ENCODE measurements at places on chromosomes 6 and 20.
A peak's percentile ranks its signal among the peaks of the same experiment; 100 is the strongest.

DNA sequence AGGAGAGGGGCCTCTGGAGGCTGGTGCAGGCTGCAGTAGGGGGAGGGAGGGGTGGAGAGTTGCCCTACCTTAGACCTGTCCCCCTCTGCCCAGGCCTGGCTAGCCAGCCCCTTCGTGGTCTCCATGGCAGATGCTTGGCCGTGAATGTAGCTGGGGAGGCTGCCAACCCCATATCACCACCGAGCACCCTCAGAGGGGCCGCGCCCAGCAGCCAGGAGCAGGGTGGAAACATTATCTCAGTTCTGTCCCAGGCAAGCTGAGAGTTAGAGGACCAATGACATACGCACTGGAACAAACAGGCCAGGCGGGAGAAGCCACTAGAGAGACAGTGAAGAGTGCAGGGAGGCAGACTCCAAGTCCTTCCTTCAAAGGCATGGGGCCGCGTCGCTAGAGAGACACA lies 66.5 kb downstream of the LRFN2 start:
- no peak for DNase-seq

DNA sequence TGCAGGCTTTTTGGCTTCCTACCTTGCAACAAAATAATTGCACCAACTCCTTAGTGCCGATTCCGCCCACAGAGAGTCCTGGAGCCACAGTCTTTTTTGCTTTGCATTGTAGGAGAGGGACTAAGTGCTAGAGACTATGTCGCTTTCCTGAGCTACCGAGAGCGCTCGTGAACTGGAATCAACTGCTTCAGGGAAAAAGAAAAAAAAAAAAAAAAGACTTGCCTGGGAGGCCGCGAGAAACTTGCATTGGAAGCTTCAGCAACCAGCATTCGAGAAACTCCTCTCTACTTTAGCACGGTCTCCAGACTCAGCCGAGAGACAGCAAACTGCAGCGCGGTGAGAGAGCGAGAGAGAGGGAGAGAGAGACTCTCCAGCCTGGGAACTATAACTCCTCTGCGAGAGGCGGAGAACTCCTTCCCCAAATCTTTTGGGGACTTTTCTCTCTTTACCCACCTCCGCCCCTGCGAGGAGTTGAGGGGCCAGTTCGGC lies 420 bp downstream of the SOX4 start:
- peak; percentile 74 for DNase-seq

DNA sequence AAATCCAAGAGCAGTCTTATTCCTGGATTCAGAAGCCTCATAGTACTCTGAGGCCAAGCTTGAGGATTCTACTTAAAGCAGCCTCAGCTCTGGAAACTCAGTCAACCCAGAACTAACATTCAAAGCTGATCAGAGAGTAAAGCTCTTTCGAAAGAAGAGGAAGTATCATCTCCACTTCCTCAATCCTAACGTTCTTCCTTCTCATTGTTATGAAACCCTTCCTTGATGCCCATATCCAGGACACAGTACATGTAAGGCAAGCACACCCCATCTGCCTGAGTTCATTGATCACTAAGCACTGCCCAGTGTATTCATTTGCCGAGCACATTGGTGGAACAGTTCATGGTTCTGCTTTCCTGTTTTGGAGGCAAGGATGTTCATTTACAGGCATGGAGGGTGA lies at the start of gene IPCEF1:
IPCEF1 (minus strand) TSS at position 114 of the 400 bp plus-strand sequence. CDS start 90,856 bp downstream, outside the sequence.
- no peak for DNase-seq

GRCh38 chr6:144834426-144835038 lies 549.4 kb downstream of the UTRN start:
- no peak for DNase-seq

DNA sequence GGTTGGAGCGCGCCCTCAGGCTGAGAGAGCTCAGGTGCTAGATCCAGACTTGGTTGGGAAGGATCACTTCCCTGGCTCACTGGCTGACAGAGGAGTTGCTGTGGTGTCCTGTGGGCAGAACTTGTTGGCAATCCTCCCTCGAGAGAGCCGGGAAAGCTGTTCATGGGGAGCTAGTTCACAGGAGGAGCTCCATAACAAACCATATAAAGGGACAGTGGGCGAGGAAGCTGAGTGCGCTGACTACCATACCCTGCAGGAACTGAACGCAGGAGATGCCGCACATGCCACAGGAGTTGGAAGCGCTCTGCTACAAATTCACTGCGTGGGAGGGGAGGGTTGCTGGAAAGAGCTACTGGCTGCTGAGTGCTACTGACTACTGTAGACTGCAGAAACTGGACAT lies 243.2 kb downstream of the OGFRL1 start:
- no peak for DNase-seq

- DNase-seq, result peak; percentile 11
Observed at GRCh38 chr6:40906759-40907158, 132.3 kb downstream of the UNC5CL start.

GRCh38 chr6:3239110-3239830 lies 11.8 kb upstream of the TUBB2B start:
- no peak for DNase-seq

DNA sequence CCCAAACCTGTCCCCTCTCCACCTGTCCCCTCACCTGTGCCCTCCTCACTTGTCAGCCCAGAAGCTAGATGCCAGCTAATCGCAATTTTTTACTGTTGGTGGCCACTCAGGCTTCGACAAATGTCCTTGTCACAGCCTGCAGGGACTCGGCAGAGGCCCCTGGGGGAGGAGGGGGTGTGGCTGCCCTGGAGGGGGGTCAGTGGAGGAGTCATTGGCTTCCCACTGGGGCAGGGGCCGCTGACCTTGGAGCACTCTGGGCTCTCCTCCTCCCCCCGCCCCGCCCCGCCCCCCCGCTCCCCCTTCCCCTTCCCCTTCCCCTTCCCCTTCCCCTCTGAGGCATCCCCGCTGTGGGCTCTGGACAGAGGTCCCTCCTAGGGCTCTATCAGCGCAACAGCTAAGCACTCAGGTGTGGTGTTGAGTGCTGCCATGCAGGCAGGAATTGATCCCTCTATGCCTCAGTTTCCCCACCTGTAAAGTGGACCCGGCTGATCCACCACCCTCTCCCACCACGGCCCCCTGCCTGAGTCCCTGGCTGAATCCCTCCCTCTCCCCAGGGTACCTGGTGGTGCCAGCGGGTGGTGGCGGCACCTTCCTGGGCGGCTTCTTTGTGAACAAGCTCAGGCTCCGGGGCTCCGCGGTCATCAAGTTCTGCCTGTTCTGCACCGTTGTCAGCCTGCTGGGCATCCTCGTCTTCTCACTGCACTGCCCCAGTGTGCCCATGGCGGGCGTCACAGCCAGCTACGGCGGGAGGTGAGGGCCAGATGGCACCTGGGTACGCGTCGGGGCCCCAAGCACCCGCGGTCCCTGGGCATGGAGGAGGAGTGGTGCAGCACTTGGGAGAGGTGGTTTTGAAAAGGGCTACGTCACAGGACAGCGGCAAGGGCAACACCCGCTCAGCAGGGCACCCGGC lies 23.8 kb downstream of the SLCO4A1 start:
- DNase-seq, result no peak

DNA sequence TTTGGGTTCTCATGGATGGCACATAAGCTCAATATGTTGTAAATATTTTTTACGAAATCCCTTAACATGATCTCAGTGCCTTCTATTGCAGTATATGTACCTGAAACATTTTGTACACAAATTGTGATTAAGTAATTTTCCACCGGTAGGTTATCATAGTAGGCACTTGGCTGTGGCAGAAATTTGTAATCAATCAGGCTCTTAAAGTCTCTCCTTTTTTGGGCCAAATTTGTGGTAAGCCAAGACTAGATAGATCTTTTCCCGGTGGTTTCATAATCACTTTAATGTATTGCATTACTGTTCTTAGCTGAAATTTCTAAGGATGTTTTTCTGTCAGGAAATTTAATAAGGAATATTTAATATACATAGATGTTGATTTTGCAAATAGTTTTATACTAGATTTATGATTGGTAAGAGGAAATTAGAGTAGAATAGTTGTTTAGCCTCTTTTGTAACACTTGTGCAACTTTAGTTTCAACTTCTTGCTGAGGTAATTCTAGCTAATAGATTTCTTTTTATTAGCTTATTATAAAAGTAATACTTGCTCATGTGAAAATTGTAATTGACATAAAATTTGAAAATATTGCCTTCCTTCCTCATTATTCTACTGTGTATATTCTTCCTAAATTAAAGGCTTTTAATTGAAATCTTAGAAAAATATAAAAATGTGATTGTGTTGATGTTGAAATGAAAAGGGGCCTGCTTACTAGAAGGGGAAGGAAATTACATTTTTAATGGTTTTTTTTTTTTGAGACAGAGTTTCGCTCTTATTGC lies 3.2 kb downstream of the PCMT1 start:
- DNase-seq, result no peak

GRCh38 chr6:22828179-22829062 lies 259.1 kb downstream of the HDGFL1 start:
- DNase-seq, result peak; percentile 98

- DNase-seq, result no peak
Observed at GRCh38 chr6:21611485-21611884, 17.9 kb downstream of the SOX4 start.

DNA sequence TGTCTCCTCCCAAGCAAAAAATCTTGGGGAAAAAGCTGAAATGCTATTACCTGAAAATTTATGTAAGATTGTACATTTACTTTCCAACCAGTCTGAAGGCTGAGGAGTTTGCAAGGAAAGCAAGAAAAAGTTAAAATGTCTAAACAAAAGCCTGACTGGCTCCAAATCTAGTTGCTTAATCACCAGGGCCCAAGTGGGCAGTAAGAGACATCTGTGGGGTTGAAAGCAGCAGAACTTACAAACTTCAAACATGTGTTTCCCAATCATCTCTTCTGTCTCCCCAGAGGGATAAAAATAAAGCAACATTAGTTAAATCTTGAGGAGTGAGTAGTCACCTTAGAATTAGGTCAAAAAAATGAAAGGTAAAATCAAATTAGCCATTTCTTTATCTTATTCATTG lies 98.6 kb downstream of the OGFRL1 start:
- no peak for DNase-seq

DNA sequence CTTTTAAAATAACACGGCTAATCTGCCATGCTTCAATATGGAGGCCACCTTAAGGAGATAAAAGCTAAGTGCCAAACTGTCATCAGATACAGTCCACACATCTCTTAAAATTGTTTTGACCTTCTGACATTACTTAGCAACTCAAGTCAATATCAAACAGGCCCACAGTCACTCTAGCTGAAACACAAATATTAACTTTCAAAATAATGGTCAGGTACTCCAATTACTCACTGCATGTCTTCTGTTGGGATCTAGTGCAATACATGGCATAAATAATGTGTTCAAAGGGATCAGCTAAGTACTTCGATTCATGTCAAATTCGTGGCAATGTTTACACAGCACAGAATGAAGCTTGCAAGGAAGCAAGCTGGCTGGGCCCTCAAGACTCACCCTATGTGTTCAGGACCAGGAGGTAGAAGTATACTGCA lies 133.9 kb upstream of the BEND6 start:
- no peak for DNase-seq

GRCh38 chr6:149362289-149362688 lies 37.8 kb upstream of the SUMO4 start:
- DNase-seq, result no peak

GRCh38 chr6:150282806-150283205 lies 86.0 kb upstream of the IYD start:
- no peak for DNase-seq

GRCh38 chr20:41357424-41358163 lies 9.0 kb downstream of the EMILIN3 start:
- DNase-seq, result no peak

GRCh38 chr6:2990248-2990931 lies 9.3 kb upstream of the NQO2 start:
- DNase-seq, result peak; percentile 43

GRCh38 chr20:62331347-62331746 lies 28.6 kb downstream of the ADRM1 start:
- DNase-seq, result no peak
